ENCODE measurements at places on chromosomes 16 and 17.

DNA sequence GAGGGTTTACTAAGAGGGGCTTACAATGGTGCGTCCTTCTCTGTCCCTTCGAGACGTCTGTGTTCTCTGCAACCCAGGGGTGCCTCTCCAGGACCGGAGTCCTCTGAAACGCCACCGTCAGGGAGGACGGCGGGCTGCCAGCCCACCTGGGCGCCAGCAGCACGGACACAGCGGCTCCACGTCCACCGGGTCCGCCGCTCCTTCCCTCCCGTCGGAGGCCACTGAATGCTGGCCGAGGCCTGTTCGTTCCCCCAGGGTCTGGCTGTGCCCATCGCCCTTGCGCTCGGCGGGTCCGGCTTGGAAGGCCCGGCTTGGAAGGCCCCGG, 403 bp downstream of the TEPSIN start:
- DNase-seq, result no peak

GRCh38 chr16:1981398-1981836, at the start of gene NOXO1:
TSS of gene NOXO1 (minus strand) at chr16:1981469. CDS start at chr16:1981179, 290 bp downstream.
- no peak for DNase-seq

DNA sequence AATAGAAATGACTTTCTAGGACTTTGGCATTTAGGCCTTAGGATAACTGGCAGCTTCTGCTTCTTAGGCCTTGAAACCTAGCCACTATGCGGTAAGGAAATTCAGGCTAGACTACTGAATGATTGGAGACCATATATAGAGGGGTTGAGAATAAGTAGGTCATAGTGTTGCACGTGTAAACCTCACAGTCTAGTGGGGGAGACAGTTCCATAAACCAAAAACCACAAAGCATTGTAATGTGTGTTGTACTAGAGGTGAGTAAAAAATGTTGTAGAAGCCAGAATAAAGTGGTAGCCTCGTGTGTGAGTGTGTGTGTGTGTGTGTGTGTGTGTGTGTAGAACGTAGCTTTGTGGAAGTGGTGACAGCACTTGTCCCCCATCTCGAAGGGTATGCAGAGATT, 188.5 kb downstream of the MAP2K6 start:
- DNase-seq, result no peak

- DNase-seq, result peak; percentile 37
These were observed 418 bp downstream of the SOCS3 start for GRCh38 chr17:78359321-78359996.

- no peak for DNase-seq
These were observed 279.8 kb upstream of the EEF2KMT start for GRCh38 chr16:5377280-5377898.

GRCh38 chr16:70676675-70677498, 9.0 kb downstream of the MTSS2 start:
- no peak for DNase-seq

GRCh38 chr17:17087424-17088015, 45.3 kb downstream of the MPRIP start:
- DNase-seq, result no peak

DNA sequence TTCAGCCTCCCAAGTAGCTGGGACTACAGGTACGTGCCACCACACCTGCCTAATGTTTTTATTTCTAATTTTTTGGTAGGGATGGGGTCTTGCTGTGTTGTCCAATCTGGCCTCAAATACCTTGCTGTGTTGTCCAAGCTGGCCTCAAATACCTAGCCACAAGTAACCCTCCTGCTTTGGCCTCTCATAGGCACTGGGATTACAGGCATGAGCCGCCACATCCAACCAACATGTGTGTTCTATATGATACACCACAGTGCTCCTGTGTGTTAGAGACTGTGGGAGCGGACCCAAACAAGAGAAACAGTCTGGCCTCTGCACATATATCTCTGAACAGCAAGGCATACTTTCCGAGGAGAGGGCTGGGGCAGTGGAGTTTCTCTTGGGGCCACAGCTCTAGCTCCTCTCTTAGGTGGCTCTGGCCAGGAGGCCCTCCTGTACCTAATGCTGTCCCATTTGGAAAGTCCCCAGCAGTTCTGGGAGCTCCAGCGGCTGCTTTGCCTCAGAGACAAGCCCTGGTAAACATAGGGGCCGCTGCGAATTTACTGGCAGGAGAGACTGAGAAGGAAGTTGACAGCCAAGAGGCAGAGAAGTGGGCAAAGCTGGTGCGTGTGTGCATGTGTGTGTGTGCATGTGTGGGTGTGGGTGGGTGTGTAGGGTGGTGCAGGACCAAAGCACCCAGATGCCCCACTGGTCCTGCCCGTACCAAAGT, 95.0 kb downstream of the RAB11FIP4 start:
- no peak for DNase-seq

GRCh38 chr17:1727876-1728630, 3.5 kb downstream of the WDR81 start:
- DNase-seq, result no peak

DNA sequence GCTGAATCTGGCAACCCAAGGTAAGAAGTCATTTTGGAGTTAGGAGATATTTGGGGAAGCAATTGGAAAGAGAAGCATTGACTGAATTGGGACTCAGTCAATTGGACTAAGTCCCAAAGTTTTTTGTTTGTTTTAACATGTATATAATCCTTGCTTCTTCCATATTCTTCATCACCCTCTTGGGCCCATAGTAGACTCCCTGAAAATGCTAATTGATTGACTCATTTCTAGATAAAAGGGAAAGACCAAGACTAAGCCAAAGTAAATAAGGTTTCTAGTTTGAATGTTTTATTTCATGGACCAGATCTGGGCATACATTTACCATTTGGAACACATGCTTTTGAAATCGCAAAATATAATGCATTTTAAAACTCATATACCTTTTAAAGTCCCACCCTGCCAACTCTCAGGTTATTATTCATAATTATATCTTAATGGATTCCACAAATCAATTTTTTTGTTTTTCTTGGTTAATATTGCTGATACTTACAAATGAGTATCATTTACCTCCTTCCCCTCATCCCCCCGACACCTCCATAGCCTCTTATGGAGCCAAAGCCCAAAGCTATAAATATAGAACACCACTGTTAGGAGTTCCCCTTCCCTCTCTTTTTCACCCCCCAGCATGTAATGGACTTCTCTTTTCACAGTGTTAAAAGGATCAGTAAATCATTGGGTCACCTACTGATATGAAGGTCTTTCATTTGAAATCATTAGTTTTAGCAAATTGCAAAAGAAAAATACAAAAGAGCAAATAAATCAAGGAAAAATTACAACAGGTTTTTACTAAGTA, 674.0 kb upstream of the SOX9 start:
- no peak for DNase-seq

- no peak for DNase-seq
These were observed 34.5 kb downstream of the COX10 start for GRCh38 chr17:14103836-14104235.

DNA sequence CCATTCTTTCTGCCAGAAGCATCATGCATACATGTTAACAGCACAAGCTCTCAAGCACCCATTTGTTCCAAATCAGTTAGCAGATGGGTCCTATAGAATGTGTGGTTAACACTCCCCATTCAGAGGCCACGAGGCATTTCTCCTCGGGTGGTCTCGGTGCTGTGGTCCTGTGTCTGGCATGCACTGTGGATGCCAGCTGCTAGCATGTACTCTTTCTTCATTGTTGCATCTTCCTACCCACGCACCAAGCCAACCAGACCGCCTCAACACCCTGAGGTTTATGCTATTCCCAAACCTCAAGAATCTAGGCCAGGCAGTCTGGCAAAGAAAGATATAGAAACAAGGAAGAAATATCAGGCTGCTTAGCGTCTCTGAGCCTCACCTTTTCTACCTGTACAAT, 27.8 kb upstream of the MRTFB start:
- no peak for DNase-seq

DNA sequence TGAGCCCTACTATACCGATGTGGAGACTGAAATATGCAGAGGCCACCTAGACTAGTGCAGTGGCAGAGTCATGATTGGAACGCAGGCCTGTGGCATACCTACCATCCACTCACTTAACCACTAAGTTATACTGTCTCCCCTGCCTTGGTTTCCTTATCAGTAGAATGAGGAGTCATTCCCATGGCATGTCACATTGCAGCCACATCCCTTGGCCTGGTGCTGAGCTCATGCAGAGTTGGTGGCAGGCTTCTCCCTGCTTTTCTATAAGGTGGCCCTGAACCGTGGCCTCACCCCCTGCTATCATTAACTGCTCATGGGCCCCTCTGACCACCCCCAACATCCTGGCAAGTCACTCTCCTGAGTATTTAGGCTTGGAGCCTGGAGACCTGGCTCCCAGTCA, 212.5 kb downstream of the KATNIP start:
- DNase-seq, result no peak

Data from stimulated activated CD4-positive, alpha-beta T cell treated with anti-CD3 and anti-CD28 coated beads, Interleukin-4, amount 100 ng/mL, for 24 hours (primary cell).